ENCODE measurements at places on chromosomes 11 and 22.

DNA sequence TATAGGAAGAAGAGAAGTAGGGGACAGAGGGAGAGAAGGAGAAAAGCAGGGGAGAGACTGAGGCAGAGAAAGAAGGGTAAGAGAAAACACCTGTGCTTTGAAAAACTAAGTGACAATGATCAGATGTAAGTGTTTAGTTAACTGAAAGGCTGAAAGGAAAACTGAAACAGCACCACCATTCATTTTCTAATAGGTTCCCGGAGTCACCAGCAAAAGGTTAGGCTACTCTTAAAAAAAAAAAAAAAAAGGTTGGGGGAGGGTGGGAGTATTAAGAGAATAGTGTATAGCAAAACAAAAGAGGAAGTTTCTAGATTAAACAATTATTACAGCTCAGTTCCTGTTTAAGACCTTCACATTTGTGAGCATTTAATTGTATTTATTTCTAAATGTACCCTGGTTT lies 113.8 kb downstream of the CADM1 start:
- DNase-seq = no peak

GRCh38 chr22:48890693-48891554 lies 936.7 kb downstream of the BRD1 start:
- DNase-seq = no peak

GRCh38 chr11:94447149-94447548 lies 45.9 kb upstream of the GPR83 start:
- DNase-seq = no peak

GRCh38 chr22:29343313-29343805 lies 27.9 kb upstream of the RASL10A start:
- peak; percentile 17 for DNase-seq

GRCh38 chr11:122337241-122337640 lies 221.2 kb upstream of the BLID start:
- DNase-seq = no peak

All from ACHN (cell line).